A549 treated with RU486 at 1 μM for 4 hours (cell line): ENCODE measurements at places on chromosomes 2 and 18. TPM values are rescaled to one million over a fixed set of nuclear protein-coding genes. Genes with fewer than 3 reads are reported as not detected.

Gene IL1RN
- 0.14 to 0.42 TPM (median 0.25 TPM) in 4 of 5 replicates, not detected in the other for total RNA-seq

Gene AP1S3
- 15.6 to 45.9 TPM (median 29.0 TPM) in 5 replicates for total RNA-seq

Gene ASNSD1
- 27.1 to 41.2 TPM (median 36.4 TPM) in 5 replicates for total RNA-seq

Gene TEX44
- not detected in 5 replicates for total RNA-seq

Gene CD207
- total RNA-seq, result not detected in 5 replicates

Gene BCL2L11
- 6.8 to 12.2 TPM (median 10.5 TPM) in 5 replicates for total RNA-seq

Gene SKA1
- 10.4 to 14.0 TPM (median 12.1 TPM) in 5 replicates for total RNA-seq

Gene PIEZO2
- 0.50 to 0.71 TPM (median 0.70 TPM) in 5 replicates for total RNA-seq

Gene G6PC2
- not detected in 5 replicates for total RNA-seq

Gene PSMA8
- total RNA-seq, result not detected in 5 replicates

Gene MYO3B
- 0.02 TPM in 1 of 5 replicates, not detected in the others for total RNA-seq

Gene EVX2
- 0.02 TPM in 1 of 5 replicates, not detected in the others for total RNA-seq

Gene AAK1
- total RNA-seq, result 11.0 to 18.8 TPM (median 16.9 TPM) in 5 replicates

Gene OXER1
- total RNA-seq, result not detected in 5 replicates

Gene KCMF1
- 89.1 to 98.8 TPM (median 90.1 TPM) in 5 replicates for total RNA-seq

Gene MYO7B
- total RNA-seq, result 0.09 to 0.28 TPM (median 0.22 TPM) in 4 of 5 replicates, not detected in the other

Gene EPB41L3
- total RNA-seq, result 0.10 to 0.44 TPM (median 0.24 TPM) in 5 replicates

Gene KLF11
- 3.2 to 6.7 TPM (median 5.4 TPM) in 5 replicates for total RNA-seq

Gene TMEFF2
- total RNA-seq, result 0.20 to 0.94 TPM (median 0.26 TPM) in 5 replicates

Gene CFC1
- not detected in 5 replicates for total RNA-seq

Gene CNTNAP5
- total RNA-seq, result not detected in 5 replicates

Gene ING5
- 20.4 to 24.2 TPM (median 23.6 TPM) in 5 replicates for total RNA-seq

Gene REG3A
- total RNA-seq, result not detected in 5 replicates

Gene NETO1
- not detected in 5 replicates for total RNA-seq

Gene LCT
- total RNA-seq, result 0.03 to 0.07 TPM (median 0.05 TPM) in 3 of 5 replicates, not detected in the others

Gene FTCDNL1
- 1.8 to 2.8 TPM (median 2.5 TPM) in 5 replicates for total RNA-seq

Gene REL
- 1.3 to 4.0 TPM (median 2.7 TPM) in 5 replicates for total RNA-seq

Gene TRIM43
- total RNA-seq, result 0.06 TPM in 1 of 5 replicates, not detected in the others

Gene APLF
- 0.50 to 0.89 TPM (median 0.59 TPM) in 5 replicates for total RNA-seq

Gene UGT1A4
- total RNA-seq, result 0.05 to 0.10 TPM in 2 of 5 replicates, not detected in the others

Gene LDLRAD4
- total RNA-seq, result 1.1 to 2.8 TPM (median 1.3 TPM) in 5 replicates

Gene REEP1
- total RNA-seq, result 0.55 to 0.62 TPM (median 0.61 TPM) in 5 replicates

Gene RHBDD1
- 7.0 to 10.7 TPM (median 9.1 TPM) in 5 replicates for total RNA-seq

Gene ERFE
- 6.1 to 10.0 TPM (median 8.4 TPM) in 5 replicates for total RNA-seq

Gene CAPN14
- total RNA-seq, result 0.03 to 0.07 TPM (median 0.05 TPM) in 3 of 5 replicates, not detected in the others

Gene RABL2A
- total RNA-seq, result 7.3 to 9.7 TPM (median 8.7 TPM) in 5 replicates

Gene GATA6
- total RNA-seq, result 2.0 to 2.9 TPM (median 2.6 TPM) in 5 replicates
